ENCODE measurements at places on chromosomes 7 and 10. TPM values are rescaled to one million over a fixed set of nuclear protein-coding genes. Genes with fewer than 3 reads are reported as not detected.

- DNase-seq = no peak
Measured at GRCh38 chr7:25360451-25360850, 132.2 kb upstream of the NPVF start.

- no peak for DNase-seq
Measured at GRCh38 chr7:1192171-1192676, 32.2 kb upstream of the ZFAND2A start.

DNA sequence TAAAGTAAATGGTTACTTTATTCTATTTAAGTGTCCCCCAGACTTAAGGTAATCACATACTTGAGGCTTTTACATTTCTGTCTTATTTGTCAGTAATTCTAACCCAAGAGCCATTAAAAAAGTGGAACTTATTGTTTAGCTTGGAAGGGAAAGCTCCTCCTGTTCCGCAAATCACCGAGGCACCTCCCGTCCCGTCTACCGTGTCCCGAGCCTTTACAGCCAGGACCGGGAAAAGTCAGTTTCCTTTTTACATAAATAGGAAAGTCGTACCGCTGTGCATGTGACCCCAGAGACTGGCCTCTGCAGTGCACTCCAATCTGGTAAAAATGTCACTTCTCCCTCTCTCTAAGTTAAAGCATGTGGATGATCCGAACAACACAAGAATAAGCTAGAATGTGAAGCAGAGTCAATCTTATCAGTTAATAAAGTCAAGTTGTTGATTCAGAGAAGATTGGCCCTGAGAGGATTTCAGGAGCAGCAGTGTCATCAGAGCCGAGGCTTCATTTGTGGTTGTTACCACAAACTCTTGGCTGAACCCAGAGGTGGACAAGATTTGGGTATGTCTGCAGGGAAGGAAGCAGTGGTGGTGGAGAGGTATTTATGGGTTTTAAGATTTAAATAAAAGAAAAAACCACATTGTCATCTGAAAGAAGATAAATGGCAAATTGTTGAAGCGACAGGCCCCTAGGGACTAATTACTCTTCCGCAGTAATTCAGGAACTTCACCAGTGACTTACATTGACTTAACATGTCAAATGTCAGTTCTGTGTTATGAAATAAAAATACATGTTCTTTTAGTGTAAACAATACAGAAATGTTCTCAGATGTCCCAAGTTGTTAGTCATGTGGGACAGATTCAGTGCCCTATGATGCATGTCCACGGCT lies 316.6 kb upstream of the ZNF32 start:
- DNase-seq = peak; percentile 42

Gene RASA4B
- total RNA-seq = 23.6 TPM

DNA sequence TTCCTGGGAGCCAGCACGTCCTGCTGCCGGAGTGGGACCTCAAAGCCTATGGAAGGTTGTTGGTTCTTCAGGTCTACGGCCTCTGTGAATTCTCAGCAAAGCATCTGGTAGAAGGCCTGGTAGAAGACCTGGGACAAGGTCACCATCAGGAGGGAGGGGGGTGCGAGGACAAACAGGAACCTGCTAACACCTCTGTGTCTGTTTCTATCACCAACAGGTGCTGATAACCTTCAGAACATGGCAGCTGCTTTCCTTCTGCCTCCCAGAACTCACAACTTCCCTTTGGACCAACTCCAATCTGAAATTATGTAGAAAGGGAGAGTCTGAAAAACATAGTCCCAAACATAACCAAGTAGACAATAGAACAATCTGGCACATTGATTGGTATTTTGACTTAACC lies 8.3 kb upstream of the MET start:
- DNase-seq = no peak

DNA sequence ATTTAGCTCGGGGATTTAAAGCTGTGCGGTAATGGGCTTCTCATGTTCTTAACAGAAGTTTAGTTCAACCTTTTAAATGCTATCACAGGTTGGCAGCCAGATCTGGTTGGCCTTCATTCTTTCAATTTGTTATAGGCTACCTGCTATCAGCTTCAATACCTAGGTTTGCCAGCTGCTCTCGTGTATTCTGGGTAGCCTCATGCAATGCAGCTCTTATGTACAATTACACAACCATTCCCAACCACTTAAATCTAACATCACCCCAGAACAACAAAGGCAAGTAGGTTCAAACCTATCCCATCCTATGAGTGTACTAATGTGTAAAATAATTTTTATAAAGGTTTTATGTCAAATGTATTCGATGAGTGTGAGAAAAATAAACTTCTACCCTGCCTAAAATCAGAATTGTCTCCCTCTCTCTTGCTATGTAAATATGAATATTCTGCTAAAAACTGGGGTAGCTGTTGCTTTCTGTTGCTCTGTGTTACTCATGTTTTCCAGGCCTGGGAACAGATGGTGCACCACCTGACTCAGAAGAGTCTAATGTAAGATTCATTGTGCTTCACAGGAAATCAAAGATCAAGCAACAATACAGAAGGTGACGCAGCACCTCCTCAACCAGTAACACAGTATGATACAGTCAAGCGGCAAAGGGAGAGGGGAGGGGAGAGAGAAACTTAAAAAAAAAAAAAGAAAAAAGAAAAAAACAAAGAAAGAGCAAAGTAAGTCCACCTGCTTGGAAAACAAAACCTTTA lies 188.6 kb downstream of the ETV1 start:
- DNase-seq = no peak

GRCh38 chr10:74289951-74290350 lies 138.9 kb downstream of the ADK start:
- DNase-seq = no peak

DNA sequence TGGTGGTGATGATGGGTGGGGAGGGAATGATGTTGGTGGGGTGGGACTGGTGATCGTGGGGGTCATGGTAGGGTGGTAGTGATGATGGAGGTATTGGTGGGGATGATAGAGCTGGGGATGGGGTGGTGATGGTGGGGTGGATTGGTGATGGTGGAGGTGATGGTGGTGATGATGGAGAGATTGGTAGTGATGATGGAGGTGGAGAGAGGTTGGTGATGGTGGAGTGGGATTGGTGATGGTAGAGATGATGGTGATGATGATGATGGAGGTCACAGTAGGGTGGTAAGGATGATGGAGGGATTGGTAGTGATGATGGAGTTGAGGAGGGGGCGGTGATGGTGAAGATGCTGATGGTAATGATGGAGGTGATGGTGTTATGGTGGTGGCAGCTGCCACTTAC lies 155.3 kb downstream of the EXOC4 start:
- DNase-seq = no peak

DNA sequence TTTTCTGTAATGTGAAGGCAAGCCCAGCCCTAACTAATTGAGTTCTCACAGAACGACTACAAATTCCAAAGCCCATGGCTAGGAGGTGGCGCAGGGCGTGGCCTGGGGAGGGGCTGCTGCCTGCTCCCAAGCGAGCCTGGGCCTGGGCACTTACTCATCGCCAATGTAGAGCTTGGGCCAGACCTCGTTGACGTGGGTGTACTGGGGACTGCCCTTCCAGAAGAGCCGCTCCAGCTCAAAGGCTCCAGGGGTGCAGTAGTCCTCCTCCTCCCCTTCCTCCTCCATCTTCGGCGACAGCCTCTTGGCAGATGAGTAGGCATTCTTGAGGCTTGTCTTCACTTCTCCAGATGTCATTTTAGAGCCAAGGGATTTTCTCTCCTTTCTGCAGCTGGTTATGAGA lies 53.3 kb upstream of the SAMD8 start:
- no peak for DNase-seq

- DNase-seq = no peak
Measured at GRCh38 chr7:154304740-154305700, 252.8 kb downstream of the DPP6 start.

GRCh38 chr7:99459087-99459486 lies 6.9 kb downstream of the ATP5MF start:
- no peak for DNase-seq

GRCh38 chr7:70630440-70630817 lies 501.5 kb upstream of the GALNT17 start:
- no peak for DNase-seq
